ENCODE measurements at places on chromosomes 6 and 20.

GRCh38 chr6:105997482-105997881, 88.7 kb upstream of the PRDM1 start:
- no peak for DNase-seq

DNA sequence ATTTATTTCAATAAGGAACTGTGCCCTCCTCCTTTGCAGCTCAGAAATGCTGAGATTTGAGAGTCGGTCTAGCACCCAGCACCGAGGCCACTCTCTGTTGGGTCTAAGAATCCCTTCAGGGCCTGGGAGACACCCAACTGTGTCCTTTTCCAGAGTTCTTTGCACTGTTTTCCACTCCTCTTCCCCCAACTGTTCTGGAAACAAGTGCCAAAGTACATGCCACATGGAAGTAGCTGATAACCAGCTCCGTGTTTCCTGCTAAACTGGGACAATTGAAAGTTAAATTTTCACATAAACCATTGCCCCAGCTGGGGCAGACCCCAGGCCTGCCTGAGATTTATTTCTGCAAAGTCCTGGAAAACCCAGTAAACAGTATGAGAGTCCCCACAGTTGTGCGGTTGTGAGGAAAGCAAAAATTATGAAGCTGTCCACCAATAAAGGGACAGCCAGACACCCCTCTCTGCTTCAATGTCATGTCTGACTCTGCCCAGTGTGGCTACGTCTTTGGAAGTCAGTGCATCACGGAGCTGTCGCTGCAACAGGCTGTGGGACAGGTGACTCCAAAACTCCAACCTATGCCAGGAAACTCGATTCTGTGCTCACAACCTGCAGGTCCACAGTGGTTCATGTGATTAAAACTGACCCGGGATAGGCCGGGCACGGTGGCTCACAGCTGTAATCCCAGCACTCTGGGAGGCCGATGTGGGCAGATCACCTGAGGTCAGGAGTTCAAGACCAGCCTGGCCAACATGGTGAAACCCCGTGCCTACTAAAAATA, 178.0 kb upstream of the AFDN start:
- DNase-seq: no peak

- DNase-seq: no peak
These were observed 27.9 kb downstream of the GSTA3 start for GRCh38 chr6:52881662-52881995.

DNA sequence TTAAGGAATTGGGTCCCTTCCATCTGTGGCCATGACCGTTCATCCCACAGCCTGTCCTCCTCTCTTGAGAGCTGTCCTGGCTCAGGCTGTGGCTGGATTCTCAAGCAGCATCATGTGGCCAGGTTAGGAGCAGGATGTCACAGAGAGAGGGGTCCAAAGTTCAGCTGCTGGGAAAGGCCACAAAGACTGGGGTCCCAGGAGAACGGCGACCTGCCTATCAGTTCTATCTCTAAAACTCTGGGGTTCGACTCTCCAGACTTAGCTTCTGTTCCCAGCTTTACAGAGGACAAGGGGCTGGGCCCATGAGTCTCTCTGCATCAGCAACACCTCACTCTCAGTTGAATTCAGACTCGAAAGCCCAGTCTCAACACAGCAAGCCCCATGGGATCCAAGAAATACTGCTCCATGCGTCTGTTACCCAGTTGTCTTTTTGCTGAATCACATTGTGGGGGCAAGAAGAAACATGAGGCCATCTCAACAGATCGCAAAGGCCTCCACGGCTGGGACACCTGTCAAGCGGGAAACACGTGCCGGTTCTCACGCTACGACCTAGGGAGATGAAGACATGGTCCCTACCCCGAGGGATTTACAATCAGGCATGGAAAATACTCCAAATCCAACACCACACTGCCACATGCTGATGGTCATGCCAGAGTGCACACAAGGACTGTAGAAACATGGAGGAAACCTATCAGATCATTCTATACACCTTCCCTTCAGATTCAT, 95.4 kb downstream of the SLC22A23 start:
- no peak for DNase-seq

GRCh38 chr6:12967686-12968085, 251.1 kb downstream of the PHACTR1 start:
- DNase-seq: no peak

DNA sequence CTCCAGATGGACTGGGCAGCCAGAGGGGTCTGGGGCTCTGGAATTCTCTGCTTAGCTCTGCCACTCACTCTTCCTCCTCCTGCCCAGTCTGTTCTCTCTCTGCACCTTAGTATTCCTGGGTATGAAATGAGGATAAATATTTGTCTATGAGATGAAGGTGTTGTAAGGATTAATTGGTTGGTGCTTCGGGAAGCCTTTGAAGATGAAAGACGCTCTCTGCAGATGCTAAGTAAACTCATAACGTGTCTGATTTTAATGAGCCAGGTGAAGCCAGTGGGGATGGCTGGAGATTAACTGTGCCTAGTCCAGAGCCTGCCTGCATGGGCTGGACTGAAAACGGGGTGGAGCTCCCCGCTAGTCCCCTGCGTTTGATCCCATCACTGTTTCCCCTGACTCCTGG, 23.1 kb upstream of the TCP11 start:
- DNase-seq: no peak

DNA sequence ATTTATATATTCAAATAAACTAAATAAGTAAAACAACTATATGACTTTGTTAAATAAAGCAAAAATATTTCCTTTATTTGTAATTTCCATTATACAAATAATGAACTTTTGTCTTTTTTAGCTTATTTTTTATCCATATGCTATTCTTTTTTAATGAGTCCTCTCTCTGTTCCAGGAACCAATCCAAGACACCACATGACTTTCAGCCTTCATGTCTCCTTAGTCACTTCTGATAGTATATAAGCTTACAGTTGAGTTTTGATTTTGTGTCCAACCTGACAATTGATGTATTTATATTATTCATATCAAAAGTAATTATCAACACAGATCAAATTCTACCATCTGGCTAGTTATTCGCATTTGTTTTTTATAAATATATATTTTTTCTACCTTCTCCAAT, 582.3 kb upstream of the GJE1 start:
- no peak for DNase-seq

GRCh38 chr6:125200941-125201340, 47.4 kb downstream of the TPD52L1 start:
- no peak for DNase-seq

GRCh38 chr20:37235065-37235464, 26.5 kb downstream of the GHRH start:
- DNase-seq: no peak

DNA sequence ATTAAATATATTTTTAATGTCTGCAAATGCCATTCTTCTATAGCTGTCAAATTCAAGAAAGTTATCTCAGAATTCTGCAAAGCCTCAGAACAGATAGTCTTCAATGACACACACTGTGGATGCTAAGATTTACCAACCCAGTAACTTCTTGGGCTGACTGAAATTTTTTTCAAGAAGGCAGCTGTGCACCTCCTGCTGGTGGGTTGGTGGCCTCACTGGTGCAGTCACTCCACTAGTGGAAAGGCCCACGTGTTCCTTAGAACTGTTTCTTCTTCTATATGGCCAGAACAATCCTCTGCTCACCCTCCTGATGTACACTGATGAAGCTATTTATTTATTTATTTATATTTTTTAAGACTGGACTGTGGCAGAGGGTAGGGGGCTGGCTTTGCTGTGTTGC, 28.1 kb upstream of the MTCL3 start:
- DNase-seq: peak; percentile 19

- DNase-seq: no peak
These were observed 341.3 kb downstream of the ZFAND3 start for GRCh38 chr6:38160831-38161230.

GRCh38 chr6:3518356-3519190, 61.7 kb upstream of the SLC22A23 start:
- peak; percentile 65 for DNase-seq

DNA sequence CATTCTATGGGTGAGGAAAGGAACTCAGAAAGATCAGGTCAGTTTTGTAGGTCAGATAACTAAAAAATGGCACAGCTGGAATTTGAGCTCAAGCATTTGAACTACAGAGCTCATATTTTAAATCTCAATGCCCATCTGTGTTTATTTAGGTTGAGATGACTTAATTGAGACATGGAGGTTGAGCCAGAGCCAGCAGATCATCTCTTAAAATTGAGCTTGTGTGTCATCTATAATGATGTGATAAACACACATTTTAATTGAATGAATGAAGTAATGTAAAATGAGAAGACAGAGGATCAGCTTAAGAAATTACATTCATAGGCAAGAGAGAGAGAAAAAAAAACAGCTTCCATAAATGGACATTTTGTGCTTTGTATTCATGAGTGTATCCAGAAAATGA, 3.7 kb downstream of the MANEA start:
- no peak for DNase-seq

DNA sequence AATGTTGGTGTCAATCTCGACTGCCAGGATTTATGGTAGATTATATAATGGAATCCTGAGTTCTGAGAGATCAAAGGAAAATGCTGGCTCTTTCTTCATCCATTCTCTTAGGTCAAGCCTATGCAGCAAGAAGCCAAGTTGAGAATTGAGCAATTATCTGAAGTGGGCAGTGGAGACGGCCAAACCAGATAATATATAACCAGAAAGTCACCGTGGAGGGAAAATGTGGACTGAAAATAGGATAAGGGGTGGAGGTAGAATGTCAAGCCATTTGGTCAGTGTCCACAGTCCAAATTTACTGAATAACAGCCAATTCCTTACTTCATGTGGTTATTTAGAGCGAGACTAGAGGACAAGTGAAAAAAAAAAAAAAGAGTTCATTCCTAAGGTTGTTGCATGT, 107.8 kb upstream of the ESR1 start:
- no peak for DNase-seq

GRCh38 chr6:162438980-162439379, 288.6 kb downstream of the PRKN start:
- no peak for DNase-seq

DNA sequence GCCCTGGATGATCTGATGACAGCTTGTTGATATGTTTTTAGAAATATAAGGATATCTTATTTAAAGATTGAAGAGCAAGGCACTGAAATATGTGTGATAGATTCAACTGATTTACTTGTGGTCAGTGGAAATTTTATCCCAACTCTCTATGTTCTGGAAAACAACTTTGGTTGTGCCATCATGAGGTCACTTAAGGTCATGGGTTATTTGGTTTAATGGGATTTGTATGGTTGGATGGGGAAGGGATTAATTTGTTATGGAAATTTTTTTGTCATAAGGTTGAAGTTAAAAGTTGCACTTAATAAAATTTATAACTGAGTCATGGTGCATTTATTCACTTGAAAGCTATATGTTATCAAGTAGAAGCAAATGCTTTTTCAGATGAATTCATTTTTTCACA, 214.3 kb upstream of the LAMP5 start:
- DNase-seq: no peak

GRCh38 chr6:144578385-144579350, 293.5 kb downstream of the UTRN start:
- peak; percentile 21 for DNase-seq
